Psoas muscle (tissue), 8 donors: ENCODE measurements at places on chromosomes 4 and X. TPM values are rescaled to one million over a fixed set of nuclear protein-coding genes. Genes with fewer than 3 reads are reported as not detected.

DNA sequence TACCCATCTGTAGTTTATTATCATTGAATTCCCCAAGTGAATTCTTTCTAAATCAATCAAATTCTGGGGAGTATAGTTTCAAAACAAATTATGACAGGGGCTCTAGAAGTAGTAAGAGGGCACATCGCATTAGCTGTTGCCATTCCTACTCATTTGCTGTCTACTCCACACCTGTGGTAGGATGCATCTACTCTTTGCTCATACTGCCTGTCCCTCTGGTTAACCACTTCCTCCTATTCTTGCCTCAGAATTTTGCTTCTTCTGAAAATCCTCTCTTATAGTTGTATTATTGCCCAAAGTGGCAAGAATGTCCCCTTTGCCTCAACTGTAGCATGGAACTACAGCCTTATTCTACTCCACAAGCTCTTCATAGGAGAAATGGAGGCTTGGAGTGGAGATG lies 12.7 kb upstream of the DGKK start:
- no peak for DNase-seq

PAGE2B gene
- total RNA-seq: not detected

GRCh38 chr4:4647041-4647440 lies 105.2 kb upstream of the STX18 start:
- DNase-seq: no peak

GATB gene
- 24.9 TPM for total RNA-seq

- no peak for DNase-seq
Observed at GRCh38 chrX:46559062-46559461, 13.8 kb upstream of the ZNF674 start.

SATL1 gene
- not detected for total RNA-seq

DNA sequence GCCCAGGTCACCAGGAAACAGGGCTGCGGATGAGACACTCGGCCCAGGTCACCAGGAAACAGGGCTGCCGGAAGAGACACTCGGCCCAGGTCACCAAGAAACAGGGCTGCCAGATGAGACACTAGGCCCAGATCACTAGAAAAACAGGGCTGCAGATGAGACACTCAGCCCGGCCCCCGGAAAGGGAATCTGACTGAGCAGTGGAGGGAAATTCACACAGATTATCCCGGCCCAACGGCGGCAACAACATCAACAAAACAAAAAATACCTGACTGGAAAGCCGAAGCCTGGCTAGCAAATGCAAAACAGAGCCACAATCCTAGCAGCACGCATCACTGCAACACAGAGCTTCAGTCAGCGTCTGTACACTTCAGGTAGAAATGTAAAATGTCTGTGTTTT lies 20.7 kb downstream of the AFAP1 start:
- no peak for DNase-seq

DNA sequence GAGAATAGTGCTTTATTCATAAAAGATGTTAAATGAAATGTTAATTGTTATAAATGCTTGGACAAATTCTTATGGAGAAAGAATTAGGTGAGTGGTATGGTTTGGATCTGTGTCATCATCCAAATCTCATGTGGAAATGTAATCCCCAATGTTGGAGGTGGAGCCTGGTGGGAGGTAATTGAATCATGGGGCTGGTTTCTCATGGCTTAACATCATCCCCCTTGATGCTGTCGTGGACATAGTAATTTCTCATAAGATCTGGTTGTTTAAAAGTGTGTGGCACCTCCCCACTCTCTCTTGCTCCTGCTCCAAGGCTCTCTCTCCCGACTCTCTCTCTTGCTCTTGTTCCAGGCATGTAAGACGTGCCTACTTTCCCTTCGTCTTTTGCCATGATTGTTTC lies 22.5 kb downstream of the GYPE start:
- no peak for DNase-seq

GRCh38 chr4:127648061-127648460 lies 15.3 kb downstream of the INTU start:
- DNase-seq: no peak

MRPL1 gene
- total RNA-seq: 38.3 TPM

RRAGB gene
- total RNA-seq: 8.8 TPM

GRCh38 chr4:173998471-173999144 lies 284.9 kb downstream of the FBXO8 start:
- no peak for DNase-seq

SPANXA2 gene
- not detected for total RNA-seq

- DNase-seq: peak; percentile 70
Observed at GRCh38 chr4:15385928-15386327, 41.9 kb upstream of the C1QTNF7 start.

DNA sequence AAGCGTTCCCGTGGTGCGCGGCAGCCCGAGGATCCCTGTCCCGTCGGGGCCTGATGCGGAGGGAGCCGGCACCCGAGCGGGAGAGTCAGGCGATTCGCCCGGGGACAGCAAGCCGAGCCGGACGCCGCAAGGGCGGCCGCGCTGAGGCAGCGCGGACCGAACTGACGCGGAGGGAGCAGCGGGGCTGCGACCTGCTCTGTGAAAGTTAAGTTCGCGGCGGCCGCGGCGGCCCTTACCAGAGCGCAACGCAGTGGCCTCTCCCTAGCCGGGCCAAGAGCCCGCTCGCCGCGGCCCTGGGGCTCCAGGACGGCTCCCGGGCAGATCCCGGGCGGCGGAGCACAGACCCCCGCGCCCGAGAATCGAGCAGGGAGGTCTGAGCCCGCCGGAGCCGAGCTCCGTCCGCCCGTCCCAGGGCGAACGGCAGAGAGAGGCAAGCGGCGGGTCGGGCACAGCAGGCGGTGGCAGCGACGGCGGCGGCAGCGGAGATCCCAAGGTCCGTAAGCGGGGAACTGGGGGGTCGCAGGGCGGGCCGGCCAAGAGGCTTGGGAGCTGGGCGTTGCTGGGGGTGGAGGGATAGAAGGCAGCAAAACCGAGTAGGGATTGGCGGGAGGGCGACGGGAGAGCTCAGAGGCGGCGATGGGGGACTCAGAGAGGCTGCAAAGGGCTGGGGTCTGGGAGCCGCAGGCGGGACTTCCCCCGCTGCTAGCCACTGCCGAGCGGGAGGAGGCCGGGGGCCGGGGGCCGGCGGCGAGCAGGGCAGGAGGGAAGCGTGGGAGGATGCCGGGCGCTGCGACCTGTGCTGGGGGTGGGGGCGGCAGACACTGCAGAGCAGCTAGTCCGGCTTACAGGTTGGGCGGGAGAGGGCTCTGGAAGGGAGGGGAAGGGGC lies 1.0 kb downstream of the GPR50 start:
- DNase-seq: no peak

DNA sequence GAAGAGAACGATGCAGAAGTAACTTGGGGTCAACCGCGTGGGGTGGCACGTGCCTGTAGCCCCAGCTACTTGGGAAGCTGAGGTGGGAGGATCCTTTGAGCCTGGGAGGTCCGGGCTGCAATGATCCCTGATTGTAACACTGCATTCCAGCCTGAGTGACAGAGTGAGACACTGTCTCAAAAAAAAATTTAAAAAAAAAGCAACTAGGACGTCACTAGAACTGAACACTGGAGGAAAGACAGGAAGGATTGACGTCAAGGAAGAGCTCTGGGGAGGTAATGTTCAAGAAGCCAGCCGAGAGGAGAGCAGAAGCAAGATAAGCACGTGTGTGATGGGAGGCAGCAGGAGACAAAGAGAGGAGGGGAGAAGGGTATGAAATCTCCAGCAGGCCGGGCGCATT lies 28.7 kb downstream of the S100G start:
- DNase-seq: no peak

DNA sequence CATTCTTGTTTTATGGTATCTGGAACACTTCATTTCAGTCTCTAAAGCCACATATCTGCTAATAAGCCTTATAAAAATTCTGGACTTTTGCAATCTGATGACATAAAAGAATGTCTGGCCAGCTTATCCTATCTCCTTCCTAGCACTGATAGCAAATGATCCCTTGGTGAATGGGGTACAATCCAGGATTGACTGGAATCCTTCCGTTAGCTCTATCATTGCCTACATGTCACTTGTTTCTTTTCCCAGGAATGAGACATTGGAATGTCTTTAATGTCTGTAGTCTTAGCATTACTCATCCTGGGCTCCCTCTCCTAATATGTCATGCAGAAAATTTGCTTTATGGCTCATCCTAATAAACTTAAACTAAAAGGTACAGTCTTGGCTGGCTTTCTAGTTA lies 14.8 kb upstream of the PABPC4L start:
- DNase-seq: no peak

ARHGAP36 gene
- total RNA-seq: 0.40 TPM

DNA sequence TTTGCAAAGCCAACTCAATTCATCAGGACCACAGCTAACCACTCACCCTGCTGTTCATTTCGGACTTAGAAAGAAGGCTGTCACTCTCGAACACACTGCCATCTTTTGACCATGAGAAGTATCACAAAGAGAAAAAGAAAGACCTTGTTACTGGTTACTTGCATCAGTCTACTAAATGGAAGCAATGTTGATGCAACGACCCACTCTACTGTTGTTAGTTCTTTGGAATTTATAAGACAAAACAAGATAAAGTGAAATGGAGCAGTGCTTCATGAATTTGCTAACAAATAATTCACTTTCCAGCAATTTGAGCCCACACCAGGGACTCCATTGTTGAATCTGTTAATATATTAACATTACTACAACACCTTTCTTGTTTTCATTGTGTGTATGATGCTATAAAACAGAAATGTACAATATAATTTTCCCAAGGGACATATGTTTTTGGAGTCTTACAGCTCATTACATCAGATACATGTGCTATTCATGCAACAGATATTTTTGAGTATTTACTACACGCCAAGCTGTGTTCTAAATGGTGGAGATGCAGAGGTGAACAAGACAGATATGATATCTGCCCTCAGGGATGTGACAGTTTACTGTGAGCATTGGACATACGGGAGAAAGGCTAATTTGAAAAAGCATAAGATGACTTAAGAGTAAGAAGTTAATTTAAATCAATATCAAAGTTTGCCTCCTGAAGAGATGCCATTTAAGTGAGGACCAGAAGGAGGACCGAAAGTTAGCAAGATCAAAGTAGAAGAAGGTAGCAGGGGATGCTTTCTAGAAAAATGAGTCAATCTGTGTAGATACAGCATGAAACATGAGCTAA lies 87.2 kb downstream of the AREG start:
- DNase-seq: no peak

SLC30A9 gene
- 32.6 TPM for total RNA-seq

DNA sequence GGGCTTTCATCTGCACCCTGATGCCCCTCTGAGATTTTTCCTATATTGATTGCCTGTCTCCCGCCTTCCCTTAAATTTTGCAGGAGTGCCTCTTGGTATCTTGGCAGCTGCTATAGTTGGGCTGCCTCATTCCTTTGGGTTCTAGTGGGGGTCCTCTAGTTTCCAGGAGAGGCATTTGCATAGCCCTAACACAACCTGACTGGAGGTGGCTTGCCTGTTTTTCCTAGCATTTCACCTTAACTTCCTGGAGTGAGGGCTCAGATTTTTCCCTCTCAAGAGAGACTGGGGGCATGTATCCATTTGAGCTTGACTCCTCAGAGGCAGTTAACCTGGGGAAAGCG lies 46.0 kb downstream of the UGT2A3 start:
- no peak for DNase-seq

VCX2 gene
- total RNA-seq: not detected

- no peak for DNase-seq
Observed at GRCh38 chr4:103996637-103997036, 276.9 kb upstream of the TACR3 start.

- DNase-seq: no peak
Observed at GRCh38 chrX:150697641-150698040, 4.4 kb downstream of the MTMR1 start.

DNA sequence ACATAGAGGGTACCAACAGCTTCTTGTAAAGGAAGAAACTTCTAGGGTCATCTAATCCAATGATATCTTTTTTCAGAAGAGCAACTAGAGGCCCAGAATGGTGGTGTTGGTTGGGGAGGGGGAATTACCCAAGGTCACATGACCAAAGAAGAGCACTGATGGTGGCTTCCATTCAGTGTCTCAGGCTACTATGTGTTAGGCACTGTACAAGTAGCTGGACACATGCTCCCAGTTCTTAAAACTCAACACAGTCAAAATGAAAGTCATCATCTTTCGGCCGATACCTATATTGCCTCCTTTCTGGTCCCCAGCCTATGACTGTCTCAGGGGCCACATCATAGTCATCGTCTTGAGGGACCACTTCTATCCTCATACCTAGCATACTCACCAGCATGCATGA lies 88.1 kb downstream of the ARHGAP6 start:
- DNase-seq: no peak
